ENCODE measurements at places on chromosomes 12 and 14.

GRCh38 chr12:4135919-4136605 is 137.5 kb upstream of the CCND2 start:
- DNase-seq: peak; percentile 58

- DNase-seq: no peak
Measured at GRCh38 chr12:114499338-114499737, 93.4 kb upstream of the TBX5 start.

GRCh38 chr12:110928700-110929099 is 8.3 kb upstream of the MYL2 start:
- no peak for DNase-seq

DNA sequence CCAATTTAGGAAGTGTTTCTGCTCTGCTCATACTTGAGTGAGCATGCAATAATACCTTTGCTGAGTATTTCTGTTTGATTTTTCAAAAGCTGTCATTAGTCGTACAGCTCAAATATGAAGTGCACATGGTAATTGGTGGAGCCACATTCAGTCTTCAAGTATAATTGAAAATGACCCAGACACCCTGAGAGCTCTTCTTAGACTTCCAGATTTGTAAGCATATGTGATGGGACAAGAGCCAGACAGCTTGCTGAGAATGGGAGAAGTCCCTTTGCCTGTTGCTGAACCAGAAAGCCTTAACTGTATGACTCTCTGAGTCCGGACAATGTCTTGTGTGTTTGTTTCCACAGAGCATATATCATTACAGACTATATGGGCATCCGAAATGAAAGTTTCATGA is 307.3 kb downstream of the TMEM117 start:
- DNase-seq: no peak

DNA sequence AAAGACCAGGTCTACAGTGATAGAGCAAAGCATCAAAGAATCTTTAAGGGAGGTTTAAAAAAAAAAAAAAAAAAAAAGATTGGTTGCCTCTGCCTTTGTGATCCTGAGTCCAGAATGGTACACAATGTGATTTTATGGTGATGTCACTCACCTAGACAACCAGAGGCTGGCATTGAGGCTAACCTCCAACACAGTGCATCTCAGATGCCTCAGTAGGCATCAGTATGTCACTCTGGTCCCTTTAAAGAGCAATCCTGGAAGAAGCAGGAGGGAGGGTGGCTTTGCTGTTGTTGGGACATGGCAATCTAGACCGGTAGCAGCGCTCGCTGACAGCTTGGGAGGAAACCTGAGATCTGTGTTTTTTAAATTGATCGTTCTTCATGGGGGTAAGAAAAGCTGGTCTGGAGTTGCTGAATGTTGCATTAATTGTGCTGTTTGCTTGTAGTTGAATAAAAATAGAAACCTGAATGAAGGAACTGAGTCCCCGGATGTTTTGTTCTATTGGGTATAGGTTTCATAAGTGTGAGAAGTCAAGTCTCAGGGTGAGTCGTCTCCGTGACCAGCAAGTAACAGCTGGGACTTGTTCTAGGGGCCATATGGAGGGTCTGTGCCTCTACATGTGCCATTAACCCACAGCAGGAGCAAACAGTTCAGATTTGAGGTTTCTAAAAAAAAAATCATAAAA is 9.3 kb downstream of the PEBP1 start:
- DNase-seq: no peak

GRCh38 chr14:68124050-68124449 is 304.5 kb downstream of the RAD51B start:
- no peak for DNase-seq

DNA sequence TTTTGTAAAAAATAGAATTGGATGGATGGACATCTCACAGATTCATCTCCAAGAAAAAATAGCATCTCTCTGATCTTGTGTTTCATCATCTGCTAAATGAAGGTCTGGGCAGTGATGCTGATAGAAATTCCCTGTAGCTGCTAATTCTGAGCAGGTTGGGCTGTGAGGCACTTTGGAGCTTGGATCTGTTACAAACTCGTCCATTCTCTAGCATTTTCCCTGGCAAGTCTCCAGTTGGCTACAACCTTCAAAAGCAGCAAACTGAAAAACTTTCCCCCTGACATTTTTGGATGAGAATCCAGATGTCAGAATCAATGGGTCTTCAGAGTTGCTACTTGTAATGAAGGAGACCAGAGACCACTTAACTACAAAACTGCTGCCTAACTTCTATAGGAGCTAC is 72.7 kb downstream of the TPH2 start:
- no peak for DNase-seq

- DNase-seq: no peak
Measured at GRCh38 chr12:53232646-53233461, 845 bp upstream of the RARG start.

- DNase-seq: no peak
Measured at GRCh38 chr12:8698879-8699278, 1.1 kb downstream of the RIMKLB start.

DNA sequence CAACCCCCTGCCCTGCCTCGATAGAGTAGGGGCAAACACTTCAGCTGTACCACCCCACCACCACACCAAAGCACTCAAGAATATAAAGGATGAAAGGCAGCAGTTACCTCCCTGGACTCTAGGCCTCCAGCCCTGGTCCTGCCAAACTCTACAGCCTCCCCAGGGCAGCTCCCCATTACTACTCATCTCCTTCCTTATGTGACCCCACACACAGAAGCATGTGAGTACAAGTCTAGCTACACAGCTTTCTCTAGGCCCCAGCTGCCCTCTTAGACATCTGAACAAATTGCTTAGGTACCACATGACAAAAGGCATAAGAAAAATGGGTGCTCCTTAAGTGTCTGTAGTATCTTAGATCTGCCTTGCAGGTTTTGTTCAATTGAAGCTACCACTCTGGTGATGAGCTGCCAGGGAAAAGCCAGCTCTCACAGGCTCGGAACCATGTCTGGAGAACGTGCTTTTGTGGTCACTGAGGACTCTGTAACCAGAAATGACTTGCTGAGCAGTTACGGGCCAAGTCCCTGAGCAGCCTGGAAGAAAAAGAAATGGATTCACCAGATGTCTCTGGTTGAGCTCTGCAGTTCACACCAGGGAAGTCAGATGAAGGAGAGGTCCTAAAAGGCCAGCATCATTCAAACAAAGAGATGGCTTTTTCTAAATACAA is 32.8 kb downstream of the FMNL3 start:
- DNase-seq: no peak

DNA sequence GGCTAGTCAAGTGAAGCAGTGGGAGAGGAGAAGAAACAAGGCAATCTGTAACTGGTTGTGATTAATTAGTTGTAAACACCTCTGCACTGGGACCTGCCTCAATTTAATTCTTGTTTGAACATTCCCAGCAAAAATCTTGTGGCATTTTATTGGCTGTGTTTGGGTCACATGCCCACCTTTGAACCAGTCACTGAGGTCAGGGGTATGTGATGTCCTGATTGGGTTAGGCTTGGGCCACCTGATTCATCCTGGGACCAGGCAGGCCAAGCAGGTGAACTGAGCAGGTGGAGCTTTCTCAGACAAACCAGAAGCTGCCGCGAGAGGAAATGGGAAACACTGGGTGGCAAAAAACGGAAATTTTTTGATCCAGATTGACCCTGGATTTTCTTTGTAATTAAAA is 72.5 kb downstream of the NEDD1 start:
- DNase-seq: no peak

DNA sequence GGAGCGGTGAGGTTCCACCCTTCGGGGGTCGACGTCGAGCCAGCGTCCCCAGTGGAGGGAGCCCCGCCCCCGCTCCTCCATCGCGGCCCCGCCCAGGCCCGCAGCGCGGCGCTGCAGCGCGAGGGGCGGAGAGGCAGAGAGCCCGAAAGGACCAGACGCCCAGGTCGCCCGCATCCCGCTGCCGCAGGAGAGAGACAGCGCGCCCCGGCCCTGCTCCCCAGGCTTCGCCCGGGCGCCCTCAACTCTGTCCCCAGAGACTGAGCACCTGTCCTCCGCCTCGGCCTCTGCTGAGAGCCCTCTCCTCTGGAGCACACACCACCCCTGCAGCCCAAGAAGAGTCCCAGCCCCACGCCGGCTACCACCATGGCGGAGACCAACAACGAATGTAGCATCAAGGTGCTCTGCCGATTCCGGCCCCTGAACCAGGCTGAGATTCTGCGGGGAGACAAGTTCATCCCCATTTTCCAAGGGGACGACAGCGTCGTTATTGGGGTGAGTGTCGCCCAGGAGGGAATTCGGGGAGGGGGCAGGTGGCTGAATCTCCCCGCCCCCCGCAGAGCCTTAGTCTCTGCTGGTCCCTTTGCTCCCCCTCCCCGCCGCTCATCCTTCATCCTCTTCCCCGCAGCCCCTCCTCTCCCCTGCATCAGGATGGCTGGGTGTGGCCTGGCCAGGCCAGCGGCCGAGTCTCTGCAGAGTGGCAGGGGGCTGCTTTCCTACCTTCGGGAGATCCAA is at the start of gene KIF5A:
KIF5A (plus strand) TSS at position 136 of the 732 bp plus-strand sequence; CDS start at position 364, 228 bp downstream.
- DNase-seq: no peak

DNA sequence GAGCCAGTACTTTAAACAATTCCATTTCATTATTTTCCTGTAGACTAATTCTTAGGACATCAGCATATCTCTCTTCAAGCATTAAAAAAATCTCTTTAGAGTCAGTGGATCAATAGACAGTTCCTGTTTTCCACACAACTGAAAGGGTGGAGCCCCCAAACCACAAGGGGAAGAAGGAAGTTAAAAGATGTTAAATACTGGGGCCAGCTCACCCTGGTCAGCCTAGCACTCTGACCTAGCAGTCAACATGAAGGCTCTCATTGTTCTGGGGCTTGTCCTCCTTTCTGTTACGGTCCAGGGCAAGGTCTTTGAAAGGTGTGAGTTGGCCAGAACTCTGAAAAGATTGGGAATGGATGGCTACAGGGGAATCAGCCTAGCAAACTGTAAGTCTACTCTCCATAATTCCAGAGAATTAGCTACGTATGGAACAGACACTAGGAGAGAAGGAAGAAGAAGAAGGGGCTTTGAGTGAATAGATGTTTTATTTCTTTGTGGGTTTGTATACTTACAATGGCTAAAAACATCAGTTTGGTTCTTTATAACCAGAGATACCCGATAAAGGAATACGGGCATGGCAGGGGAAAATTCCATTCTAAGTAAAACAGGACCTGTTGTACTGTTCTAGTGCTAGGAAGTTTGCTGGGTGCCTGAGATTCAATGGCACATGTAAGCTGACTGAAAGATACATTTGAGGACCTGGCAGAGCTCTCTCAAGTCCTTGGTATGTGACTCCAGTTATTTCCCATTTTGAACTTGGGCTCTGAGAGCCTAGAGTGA is at the start of gene LYZ:
LYZ (plus strand) TSS at position 220 of the 777 bp plus-strand sequence; CDS start at position 248, 28 bp downstream.
- peak; percentile 84 for DNase-seq

- DNase-seq: no peak
Measured at GRCh38 chr14:43360239-43360638, 1146.8 kb downstream of the FSCB start.

- DNase-seq: no peak
Measured at GRCh38 chr14:61838661-61839245, 76.5 kb downstream of the SNAPC1 start.

DNA sequence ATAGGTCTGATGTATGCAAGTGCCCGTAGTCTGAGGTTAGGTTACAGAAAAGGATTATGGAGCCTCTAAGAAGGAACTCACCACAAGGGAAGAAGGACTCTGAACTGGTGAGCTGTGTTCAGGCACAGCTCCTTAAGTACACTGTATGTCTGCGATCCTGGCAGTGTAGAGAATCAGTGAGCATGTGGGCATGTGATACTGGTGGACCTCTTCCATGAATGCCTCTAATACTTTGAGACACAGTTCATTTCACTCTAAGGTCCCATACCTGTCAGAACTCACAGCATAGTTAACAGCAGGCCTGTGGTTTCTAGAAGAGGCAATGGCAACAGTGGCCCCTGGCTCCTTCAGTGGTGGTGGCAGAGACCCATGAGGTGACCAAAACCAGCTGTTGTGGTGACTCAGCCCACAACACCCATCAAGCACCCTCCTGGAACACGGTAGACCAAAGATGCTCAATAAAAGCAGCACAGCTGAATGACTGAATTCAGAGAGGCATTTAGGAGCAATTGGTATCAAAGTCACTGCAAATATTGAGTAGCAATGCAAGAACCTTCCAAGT is 6.9 kb upstream of the OR6J1 start:
- no peak for DNase-seq

- DNase-seq: no peak
Measured at GRCh38 chr12:92802906-92803305, 100.1 kb downstream of the PLEKHG7 start.

DNA sequence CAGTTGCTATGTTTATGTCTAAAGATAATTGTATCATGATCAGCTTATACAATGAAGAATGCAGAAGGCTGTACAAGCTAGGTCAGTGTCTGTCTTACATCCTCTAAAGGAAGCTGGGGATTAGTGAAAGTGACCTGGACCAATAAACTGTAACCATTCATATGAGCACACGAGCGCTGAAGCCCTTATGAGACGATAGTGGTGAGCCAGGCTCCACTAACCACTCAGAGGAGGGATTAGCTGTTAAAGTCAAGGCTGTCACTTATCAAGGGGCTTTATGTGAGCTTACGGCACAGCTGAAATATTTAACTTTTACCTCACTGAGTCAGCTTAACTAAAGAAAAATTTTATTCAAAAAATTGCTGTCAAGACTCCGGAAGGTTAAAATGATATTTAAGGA is 30.3 kb downstream of the NDUFA12 start:
- DNase-seq: no peak

DNA sequence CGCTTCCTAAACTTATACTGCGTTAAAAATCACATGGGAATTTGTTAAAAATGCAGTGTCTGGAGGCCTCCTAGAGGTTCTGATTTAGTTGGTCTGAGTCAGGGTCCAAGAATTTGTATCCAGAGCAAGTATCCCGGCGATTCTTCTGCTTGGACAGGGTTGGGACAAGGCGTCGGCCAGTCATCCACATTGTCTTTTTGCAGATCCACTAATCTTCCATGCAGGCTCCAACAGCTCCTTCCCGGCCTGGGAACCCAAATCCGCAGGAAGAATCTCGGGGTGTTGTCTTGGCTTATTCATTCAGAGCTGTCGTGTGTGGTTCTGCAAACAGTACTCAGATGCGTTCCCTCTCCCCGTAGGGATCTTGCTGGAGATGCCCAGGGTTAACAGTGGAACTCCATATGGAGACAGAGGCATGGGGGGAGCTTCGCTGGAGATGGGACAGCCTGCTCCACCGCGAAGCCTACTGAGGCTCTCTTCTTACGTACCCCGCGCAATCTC is 25.3 kb downstream of the GPRC5D start:
- no peak for DNase-seq

DNA sequence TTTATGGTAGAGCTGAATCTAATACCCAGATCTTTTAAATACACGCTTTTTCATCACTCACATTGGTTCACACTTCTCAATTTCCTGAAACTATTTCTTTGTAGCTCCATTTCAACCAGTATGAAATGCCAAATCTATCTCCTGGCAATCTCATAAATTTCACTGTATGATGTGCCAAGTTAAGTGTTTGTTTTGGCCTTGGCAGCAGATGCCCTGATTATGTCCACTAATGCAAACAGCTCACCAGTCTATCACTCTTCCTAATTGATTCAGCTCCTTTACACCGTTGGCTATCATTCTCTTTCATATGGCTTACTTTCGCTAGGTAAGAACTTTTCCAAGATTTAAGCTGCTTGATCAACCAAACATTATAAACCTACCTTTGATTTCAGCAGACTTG is 58.6 kb downstream of the ZFC3H1 start:
- no peak for DNase-seq
